Gastroesophageal sphincter (tissue), 4 donors: ENCODE measurements at places on chromosomes 6 and 20.

GRCh38 chr6:75117701-75118100, 88.2 kb downstream of the COL12A1 start:
- no peak for ATAC-seq

GRCh38 chr6:41072836-41073202, at the start of gene NFYA:
Gene NFYA, plus strand, starts transcription at chr6:41072974. Its CDS starts 6,116 bp downstream, at chr6:41079090.
- peak; percentile 84 for ATAC-seq

DNA sequence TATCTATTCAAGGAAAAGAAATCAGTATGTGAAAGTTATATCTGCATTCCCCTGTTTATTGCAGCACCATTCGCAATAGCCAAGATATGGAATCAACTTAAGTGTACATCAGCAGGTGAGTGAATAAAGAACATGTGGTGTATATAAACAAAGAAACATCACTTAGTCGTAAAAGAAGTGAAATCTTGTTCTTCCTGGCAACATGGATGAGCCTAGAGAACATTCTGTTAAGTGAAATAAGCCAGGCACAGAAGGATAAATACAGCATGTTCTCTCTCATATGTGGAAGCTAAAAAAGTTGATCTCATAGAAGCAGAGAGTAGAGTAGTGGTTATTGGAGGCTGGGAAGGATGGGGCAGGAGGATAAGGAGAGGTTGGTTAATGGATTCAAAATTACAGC, 287.9 kb upstream of the FERMT1 start:
- no peak for ATAC-seq

DNA sequence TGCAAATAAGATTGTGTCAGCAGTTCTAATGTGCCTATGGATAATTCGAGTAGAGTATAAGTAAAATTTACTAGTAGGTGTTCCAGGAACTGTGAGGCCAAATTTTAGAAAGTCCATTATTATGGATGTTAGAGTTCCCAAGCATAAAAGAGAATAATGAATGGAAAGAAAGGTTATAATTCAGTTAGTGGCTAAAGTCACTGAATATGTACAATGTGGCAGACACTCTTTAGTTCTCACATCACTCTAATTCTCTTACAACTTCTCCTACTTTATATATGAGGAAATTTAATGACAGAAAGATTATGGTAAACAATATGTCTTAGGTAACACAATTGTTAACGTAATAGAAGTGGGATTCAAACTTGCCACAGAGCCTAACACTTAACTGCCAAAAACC, 75.3 kb downstream of the EYS start:
- no peak for ATAC-seq

DNA sequence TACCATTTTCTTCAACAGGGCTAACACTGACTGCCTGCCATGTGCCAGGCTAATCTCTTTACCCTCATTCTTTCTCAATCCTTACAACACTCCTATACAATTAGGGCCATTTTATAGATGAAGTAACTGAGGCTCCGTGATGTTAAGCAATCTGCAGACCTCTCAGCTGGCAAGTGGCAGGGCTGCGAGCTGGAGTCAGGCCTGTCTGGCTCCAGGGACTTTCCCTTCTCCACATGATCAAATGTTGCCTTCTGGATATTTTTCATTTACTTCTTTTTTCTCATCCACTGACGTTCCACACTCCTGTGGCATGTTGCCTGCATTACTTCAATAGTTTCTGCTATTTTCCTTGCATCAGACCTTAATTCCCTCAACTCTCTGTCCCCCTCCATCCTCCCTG, 55.2 kb upstream of the TAGAP start:
- ATAC-seq = no peak

DNA sequence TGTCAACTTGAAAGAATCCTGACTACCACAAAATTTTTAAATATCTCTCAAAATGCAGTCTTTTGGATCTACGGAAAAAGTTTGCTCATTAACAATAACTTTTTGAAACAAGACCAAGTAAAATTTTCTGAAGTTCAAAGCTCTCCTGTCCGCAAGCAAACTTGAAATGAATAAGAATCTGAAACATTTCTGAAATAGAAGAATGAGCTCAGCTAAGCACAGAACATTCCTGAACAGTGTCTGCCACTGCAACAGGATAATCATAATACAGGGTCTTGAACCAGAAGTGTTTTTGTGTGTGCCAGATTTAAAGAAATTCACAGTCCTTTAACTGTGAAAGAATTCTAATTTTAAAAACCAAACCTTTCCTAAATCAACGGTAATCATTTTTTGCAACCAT, 49.1 kb upstream of the TASP1 start:
- ATAC-seq = no peak

DNA sequence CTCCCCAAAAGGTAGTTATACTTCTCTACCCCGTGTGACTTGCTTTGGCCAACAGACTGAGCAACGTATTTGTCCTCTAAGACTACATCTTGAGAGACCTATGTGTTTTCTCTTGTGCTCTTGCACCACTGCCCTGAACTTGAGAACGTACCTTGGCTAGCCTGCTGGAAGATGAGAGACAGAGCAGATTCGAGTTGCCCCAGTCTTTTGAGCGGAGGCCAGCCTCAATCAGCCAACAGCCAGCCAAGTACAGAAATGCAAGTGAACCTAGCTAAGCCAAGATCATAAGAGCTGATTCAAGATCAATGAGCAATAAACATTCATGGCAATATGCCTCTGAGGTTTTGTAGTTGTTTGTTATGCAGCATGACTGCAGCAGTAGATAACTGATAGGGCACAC, 98.4 kb downstream of the PAK5 start:
- ATAC-seq = no peak

GRCh38 chr6:10901770-10902169, 14.9 kb downstream of the SYCP2L start:
- peak; percentile 39 for ATAC-seq

GRCh38 chr6:166779963-166780683, 153.1 kb upstream of the RPS6KA2 start:
- ATAC-seq = no peak

DNA sequence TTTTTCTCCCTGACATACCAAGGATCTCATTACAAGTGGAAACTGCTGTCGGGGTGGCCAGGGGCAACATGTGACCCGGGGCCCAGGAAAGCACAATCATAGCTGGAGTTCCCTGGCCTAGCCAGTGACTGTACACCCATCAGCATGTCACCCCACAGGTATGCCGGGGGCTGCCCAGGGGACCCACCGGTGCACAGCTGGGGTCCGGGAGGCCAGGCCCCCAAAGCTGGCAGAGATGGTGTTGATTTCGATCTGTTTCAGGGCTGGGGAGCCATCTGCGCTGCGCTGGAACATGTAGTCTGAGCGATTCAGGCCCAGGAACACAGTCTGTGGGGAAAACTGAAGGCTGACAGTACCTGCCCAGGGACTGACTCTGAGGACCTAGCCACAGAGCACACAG, 13.3 kb downstream of the GSS start:
- no peak for ATAC-seq

GRCh38 chr20:44936510-44936909, 23.7 kb downstream of the TOMM34 start:
- ATAC-seq = no peak

- ATAC-seq = no peak
These were observed 54.5 kb downstream of the DZANK1 start for GRCh38 chr20:18412221-18412901.

GRCh38 chr20:64065974-64066343, 3.0 kb downstream of the TCEA2 start:
- no peak for ATAC-seq

- ATAC-seq = no peak
These were observed 2.4 kb upstream of the EFHC1 start for GRCh38 chr6:52417675-52418111.

GRCh38 chr20:36929290-36929689, 22.2 kb downstream of the SAMHD1 start:
- ATAC-seq = no peak

- no peak for ATAC-seq
These were observed 94.7 kb downstream of the HUS1B start for GRCh38 chr6:562052-562676.

- ATAC-seq = no peak
These were observed 27.8 kb upstream of the SMIM28 start for GRCh38 chr6:138349891-138350290.

- ATAC-seq = no peak
These were observed 107.6 kb upstream of the MAP3K4 start for GRCh38 chr6:160883999-160884398.

DNA sequence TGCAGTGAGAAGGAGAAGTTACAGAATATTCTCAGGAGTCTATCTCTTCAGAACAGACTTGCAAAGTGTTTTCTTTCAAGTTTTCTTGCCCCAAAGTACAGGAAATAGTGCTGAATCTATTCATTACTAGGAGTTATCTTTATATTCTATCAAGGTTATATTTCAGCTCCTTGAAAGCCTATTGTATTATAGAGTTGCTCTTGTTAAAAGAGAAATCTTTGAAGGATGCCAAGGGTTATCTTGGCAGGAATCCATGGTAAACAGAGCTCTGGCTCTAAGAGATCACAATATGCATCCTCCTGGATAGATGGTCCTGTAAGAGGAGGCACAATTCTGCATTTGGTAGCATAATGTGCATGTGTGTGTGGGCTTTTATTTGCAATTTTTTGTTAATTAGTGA, 21.2 kb upstream of the SNRPB2 start:
- no peak for ATAC-seq

GRCh38 chr20:32476684-32477593, 108.2 kb downstream of the NOL4L start:
- no peak for ATAC-seq

DNA sequence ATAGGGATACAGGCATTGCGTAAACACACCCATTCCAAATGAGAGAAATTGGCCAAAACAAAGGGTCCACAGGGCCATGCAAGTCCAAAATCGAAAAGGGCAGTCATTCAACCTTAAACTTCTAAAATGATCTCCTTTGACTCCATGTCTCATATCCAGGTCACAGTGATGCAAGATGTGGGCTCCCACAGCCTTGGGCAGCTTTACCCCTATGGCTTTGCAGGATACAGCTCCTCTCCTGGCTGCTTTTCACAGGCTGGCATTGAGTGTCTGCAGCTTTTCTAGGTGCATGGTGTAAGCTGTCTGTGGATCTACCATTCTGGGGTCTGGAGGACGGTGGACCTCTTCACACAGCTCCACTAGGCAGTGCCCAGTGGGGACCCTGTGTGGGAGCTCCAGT, 744.5 kb downstream of the QKI start:
- ATAC-seq = no peak

DNA sequence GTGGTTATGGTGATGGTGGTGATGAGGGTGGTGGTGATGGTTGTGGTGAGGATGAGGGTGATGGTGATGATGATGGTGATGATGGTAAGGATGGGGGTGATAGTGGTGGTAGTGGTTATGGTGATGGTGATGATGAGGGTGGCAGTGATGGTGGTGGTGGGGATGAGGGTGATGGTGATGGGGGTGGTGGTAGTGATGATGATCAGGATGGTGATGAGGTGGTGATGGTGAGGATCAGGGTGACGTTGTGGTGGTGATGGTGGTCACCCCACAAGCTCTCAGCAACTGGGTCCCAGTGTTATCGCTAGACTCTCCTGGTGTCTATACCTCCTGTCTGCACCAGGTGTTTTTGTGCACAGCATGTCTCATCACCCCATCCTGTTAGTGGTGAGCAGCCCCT, 85.0 kb downstream of the TMEM242 start:
- ATAC-seq = no peak

GRCh38 chr6:25035512-25036435, 100.0 kb upstream of the RIPOR2 start:
- ATAC-seq = no peak

- ATAC-seq = no peak
These were observed 4.0 kb downstream of the PREP start for GRCh38 chr6:105398859-105399258.

GRCh38 chr20:21206584-21206983, 80.7 kb downstream of the KIZ start:
- no peak for ATAC-seq

- no peak for ATAC-seq
These were observed 27.2 kb upstream of the EFHC1 start for GRCh38 chr6:52392944-52393343.

- no peak for ATAC-seq
These were observed 699.0 kb upstream of the CITED2 start for GRCh38 chr6:140073456-140073855.
